ENCODE measurements at places on chromosomes 16 and 17. TPM values are rescaled to one million over a fixed set of nuclear protein-coding genes. Genes with fewer than 3 reads are reported as not detected.

FNDC8 gene
- total RNA-seq: 0.11 TPM

CDC27 gene
- total RNA-seq: 84.3 TPM

FAM20A gene
- not detected for total RNA-seq

SEC14L5 gene
- 0.11 TPM for total RNA-seq

TBC1D26 gene
- total RNA-seq: not detected

LITAFD gene
- not detected for total RNA-seq

CCL4L2 gene
- total RNA-seq: not detected

CANT1 gene
- total RNA-seq: 87.9 TPM

HAS3 gene
- total RNA-seq: 41.0 TPM

C16orf46 gene
- 0.87 TPM for total RNA-seq

NIP7 gene
- 50.6 TPM for total RNA-seq
